Natural killer cell (primary cell): ENCODE measurements at places on chromosomes 6 and 20. TPM values are rescaled to one million over a fixed set of nuclear protein-coding genes. Genes with fewer than 3 reads are reported as not detected.

EYA2 gene
- 0.30 TPM for total RNA-seq

CSE1L gene
- total RNA-seq = 29.5 TPM

B4GALT5 gene
- total RNA-seq = 28.6 TPM

ZNF311 gene
- total RNA-seq = 0.28 TPM

SNAP91 gene
- total RNA-seq = not detected

LY6G6C gene
- total RNA-seq = not detected

SLC22A23 gene
- 0.24 TPM for total RNA-seq

DNA sequence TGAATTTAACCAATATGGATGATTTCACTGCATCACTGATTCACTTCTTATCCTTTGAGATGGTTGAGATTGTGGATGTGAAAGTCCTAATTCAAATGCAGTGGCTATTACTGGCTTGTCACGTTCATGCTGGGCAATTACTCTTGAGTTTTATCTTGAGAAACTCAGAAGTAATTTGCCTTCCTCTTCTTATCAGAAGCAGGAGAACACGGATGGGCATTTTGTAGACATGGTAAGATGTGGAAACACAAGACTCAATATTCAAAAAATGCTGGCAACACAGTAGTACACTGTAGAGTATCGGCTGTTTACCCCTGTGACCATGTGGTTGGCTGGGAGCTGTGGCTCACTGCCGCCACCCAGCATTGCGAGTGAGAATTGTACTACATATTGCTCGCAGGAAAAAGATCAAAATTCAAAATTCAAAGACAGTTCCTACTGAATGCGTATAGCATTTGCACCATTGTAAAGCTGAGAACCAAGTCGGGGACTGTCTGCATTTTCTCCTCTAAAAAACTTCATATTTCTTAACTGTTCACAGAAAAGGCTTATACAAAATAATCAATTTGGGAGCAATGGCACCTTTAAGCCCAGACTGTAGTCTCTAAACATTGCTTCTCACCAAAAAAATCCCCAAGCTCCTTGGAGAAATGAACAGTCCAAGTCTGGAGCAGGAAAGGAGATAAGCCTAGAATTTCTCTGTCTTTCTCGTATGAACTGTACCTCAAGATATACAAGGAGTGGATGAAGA is 61.9 kb upstream of the ELOVL5 start:
- peak; percentile 36 for DNase-seq

DNA sequence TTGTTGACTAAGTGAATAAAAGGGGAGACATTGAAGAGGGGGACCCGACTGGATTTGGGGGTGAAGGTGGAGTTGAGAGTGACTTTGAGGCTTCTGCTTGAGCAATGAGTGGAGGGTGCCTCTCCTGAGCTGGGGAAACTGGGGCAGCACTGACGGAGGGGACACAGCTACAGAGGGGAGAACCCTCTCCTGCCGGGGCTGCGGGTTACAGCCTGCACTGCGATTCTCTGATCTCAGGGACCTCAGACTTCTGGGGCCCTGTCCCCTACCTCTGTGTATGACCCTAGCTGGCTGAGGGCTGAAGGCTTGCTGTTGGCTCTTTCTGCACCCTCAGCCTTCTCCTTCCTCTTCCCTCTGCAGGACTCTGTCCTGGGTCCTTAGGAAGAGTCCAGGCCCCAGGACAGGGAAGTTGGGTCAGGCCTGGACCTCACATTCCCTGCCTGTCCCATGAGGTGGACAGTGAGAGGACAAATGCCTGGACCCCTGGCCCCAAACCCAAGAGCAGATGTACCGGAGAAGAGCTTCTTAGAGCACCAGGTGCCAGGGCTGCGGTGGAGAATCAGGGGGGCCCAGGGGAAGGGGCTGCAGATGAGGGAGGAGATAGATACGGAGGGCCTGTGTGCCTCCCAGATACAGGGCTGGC is 13.7 kb upstream of the FAM110A start:
- no peak for DNase-seq

GRCh38 chr20:48075591-48076174 is 290.4 kb upstream of the SULF2 start:
- no peak for DNase-seq

GRCh38 chr20:50874111-50874757 is 57.0 kb downstream of the ADNP start:
- DNase-seq = no peak

DNA sequence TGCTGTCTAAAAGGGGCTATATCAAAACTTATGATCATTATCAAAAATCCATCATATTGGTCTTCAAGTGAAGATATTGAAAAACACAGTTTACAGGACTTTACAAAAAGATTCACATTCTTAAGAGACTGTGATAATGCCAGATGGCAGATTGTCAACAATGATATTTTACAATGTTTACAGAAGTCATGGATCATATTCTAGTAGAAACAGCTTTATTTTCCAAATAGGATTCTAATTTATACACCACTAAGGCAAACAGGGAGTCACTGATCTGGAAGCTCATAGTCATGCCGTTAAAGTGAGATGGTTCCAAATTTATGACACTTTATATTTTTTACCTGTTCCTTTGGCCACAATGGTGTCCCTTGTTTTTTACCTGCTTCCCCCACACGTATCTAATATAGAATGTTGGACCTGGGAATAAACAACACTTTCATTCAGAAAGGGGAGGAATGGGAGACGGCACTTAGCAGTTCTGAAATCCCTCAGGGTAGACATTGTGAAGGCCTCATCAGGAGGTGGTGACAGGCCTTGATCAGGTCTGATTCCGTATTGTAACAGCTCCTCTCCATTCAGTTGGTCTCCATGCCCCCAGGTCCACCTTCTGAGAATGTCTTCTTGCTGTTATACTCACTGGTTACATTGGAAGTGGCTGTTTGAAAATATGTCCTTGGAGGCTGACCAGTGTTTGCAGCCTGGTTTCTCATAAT is 228.6 kb downstream of the ADGB start:
- no peak for DNase-seq

- DNase-seq = peak; percentile 62
These were observed 56.0 kb upstream of the DDR1 start for GRCh38 chr6:30828027-30828962.

GRCh38 chr6:137226697-137227096 is 7.5 kb upstream of the IFNGR1 start:
- DNase-seq = no peak

DNA sequence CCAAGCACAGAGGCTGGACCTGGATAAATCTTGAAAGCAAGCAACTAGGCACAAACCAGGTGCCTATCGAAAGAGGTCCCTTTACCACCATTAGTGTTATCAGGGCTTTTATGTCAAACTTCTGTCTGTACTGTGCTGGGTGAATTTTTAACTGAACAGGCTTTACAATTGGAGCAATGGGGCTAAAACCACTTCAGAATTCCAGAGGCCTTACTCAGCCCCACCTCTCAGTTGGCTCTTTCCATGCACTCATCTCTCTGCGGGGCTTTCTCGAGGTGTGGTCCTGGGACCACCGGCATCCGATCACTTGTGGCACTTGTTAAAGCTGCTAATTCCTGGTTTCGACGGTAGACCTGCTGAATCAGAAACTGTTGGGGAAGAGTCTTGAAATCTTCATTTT is 232.5 kb downstream of the SOX4 start:
- no peak for DNase-seq

DNA sequence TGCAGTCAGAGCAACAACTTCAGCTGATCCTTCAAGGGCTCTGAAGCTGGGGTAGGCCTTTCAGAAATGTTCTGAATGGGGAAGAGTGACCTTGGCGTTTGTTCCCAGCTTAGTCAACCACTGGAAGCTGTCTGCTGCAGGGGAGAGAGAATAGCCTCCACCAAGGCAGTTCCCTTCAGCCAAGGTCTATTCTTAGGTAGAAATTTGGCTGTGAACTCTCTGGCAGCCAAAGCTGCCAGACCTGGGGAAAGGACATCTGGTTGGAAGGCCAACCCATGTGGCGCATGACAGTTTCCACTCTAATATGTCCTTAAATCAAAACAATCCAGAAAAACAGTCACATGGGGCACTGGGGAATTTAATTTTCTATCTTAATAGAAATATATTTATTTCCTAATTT is 60.1 kb downstream of the FBXO5 start:
- DNase-seq = no peak

DNA sequence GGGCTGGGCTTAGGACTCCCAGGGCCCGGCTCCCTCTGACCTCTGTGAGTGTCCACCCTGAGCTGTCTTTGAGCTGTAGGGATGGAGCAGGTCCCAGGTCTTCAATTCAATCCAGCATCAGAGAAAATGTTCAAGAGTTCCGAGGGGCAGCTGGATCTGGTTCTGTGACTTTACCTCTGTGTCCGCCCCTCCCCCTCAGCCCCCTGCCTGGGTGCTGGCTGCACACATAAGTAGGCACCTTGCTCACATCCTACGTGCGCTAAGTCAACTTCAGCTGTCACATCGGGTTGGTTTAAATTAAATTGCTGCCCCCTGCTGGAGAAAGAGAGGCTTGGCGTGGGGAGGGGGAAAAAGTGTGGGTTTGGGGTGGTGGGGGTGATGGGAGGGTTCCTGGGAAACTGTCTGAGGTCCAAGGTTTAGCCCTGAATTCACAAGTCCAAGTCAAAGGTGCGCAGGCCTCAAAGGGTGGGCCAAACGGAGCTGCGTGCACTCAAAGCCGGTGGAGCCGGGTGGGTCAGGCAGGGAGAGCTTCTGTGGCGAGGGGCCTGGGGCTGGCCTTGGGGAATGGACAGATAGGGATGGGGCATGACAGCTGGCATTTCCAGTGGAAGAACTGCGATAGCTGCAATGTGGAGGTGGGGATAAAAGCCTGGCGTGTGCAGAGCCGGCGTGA is 3.0 kb downstream of the WFDC5 start:
- peak; percentile 39 for DNase-seq

DNA sequence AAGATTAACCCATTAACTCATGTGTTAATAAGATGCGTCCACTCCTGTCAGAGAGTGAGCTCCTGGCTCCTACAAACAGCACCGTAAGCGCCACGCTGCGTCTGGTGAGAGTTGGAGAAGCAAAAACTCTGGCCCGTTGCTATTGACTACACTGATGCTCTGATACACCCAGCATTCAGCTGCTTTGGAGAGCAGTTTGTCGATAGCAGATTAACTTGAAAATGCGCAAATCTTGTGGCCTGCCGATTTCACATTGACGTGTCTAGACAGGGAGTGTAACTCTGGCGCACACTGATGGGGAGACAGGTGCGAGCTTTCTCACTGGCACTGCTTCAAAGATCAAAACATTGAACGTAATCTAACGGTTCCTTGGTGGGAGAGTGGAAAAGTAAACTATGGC is 151.7 kb upstream of the RPS6KA2 start:
- no peak for DNase-seq

DNA sequence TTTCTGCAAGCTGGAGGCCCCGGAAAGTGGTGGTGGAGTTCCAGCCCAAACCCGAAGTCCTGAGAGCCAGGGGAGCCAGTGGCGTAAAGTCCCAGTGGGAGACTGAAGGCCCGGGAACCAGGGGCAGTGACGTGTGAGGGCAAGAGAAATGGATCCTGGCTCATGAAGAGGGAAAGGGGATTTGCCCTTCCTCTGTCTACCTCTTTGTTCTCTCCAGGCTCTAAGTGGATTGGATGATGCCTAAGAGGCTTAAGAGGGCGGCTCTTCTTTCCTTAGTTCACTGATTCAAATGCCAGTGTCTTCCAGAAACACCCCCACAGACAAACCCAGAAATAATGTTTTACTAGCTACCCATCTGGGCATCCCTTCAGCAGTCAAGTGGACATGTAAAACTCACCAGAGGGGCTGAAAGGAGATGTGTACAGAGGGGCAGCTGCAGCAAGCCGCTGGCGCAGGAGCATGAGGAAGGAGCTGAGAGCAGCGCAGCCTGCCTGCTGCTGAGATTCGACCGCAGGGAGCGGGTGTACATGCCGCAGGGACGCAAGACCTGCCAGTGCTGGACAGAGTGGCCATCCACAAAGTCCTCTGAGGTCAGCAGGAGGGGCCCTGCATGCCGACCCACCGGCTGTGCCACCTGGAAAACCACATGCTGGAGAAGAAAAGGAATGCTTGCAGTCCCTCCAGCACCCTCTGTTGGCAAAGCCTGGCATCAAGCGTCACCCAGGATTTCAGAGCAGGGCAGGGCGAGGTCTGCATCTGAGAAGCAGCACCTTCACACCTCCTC is 29.5 kb downstream of the CDYL start:
- DNase-seq = peak; percentile 45

- DNase-seq = no peak
These were observed 25.7 kb downstream of the PSMG4 start for GRCh38 chr6:3284436-3284876.

DNA sequence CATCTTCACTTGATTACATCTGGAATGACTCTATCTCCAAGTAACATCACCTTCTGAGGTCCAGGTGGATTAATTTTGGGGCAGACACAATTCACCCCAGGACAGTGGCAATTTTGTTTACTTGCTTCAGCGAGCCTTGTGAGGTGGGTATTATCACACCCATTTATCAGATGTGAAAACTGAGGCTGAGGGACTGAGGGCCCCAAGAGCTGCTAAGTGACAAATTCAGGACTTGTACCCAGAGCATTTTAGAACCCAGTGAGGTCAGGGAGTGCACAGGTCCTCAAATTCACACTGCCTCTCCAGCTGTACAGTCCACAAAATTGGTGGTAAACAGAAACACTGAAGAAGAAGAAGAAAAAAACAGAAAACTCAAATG is 125.2 kb upstream of the PMEPA1 start:
- DNase-seq = no peak
